ENCODE measurements at places on chromosomes 2 and 18.

DNA sequence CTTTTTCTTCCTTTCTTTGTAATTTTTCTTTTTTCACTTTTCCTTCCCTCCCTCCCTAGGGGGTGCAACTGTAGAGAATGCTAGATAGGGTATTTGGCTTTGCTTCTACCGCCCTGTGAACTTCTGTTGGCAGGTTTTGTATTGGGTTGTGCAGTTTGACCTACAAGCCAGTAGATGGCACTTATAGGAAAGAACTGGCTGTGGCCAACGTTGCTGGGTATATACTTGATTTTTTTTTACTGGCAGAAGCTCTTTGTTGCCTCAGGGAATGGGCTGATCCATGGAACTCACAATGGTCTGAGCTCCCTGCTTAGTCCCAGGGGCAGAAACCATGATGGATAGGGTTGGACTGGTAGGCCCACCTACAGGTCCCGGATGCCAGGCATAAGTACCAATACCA, 1019.5 kb upstream of the LRRTM1 start:
- DNase-seq, result no peak

DNA sequence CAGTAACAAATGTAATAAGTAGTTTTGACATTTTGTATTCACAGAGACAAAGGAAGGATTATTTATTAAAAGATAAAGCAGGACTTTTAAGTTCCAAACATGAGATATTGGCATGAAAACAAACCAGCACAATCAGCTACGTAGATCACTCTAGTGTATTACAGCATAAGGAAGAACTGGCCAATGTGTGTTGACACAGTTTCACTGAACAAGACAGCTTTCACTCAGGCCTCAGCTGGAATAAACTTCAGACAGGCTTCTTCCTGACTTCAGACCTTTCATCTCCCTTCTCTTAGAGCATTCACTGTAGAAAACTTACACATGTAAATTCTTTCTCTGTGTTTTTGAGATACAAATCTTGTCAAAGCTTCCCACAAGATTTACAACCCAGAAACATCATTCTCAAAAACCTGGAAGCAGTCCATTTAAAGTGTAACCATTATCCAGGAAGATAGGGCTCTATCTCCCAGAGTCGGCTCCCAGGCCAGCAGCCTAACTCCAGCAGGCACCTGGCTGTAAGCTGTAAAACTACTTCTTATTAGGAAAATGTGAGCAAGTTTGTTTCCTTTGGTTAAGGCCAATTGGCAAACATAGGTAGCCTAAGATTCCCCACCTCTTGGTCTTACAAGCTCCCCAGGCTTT, 768.3 kb upstream of the CDH7 start:
- no peak for DNase-seq

GRCh38 chr2:8285081-8285480, 396.8 kb upstream of the ID2 start:
- DNase-seq, result no peak

- DNase-seq, result no peak
These were observed 79.6 kb upstream of the LAPTM4A start for GRCh38 chr2:20130821-20131645.

DNA sequence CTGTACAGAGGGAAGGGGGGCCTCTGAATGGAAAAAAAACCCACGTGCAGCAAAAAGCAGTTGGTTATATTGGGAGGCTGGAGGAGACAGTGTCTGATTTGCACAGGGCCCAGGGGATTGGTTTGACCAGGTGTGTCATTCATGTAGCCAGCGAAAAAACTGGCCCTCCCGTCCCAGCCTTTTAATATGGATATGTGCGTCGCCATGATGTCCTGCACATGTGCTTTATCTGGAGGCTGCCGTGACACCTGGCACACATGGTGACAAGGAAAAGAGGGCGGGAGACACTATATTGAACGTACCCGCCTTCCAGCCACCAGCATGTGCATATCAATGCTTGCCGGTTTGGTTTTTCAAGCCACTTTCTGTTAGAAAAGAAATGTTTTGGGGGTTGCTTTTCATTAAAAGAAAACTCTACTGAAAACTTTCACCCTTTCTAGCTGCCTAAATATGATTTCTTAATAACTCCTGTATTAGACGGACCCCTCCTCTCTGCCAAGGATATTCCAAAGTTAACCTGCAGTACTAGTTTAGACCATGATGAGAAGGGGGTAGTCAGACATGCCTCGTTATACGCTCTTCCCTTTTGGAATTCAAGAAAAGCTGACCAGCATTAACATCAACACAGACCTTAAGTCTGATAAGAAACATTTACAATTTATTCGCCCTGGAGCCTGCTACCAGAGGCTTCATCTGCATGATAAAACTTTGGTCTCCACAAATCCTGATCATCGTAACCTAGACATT, 16.2 kb downstream of the SLC25A52 start:
- DNase-seq, result no peak

- no peak for DNase-seq
These were observed 112.9 kb downstream of the AFF3 start for GRCh38 chr2:100029460-100029859.

GRCh38 chr2:24702800-24703199, 90.4 kb downstream of the PTRHD1 start:
- no peak for DNase-seq

- DNase-seq, result no peak
These were observed 47.7 kb upstream of the TMEM247 start for GRCh38 chr2:46431481-46432235.

GRCh38 chr2:239383759-239384156, 17.1 kb downstream of the HDAC4 start:
- DNase-seq, result no peak

GRCh38 chr18:57959278-57959677, 84.7 kb upstream of the NEDD4L start:
- DNase-seq, result no peak

- no peak for DNase-seq
These were observed 1.3 kb downstream of the FOXI3 start for GRCh38 chr2:88450925-88451810.

DNA sequence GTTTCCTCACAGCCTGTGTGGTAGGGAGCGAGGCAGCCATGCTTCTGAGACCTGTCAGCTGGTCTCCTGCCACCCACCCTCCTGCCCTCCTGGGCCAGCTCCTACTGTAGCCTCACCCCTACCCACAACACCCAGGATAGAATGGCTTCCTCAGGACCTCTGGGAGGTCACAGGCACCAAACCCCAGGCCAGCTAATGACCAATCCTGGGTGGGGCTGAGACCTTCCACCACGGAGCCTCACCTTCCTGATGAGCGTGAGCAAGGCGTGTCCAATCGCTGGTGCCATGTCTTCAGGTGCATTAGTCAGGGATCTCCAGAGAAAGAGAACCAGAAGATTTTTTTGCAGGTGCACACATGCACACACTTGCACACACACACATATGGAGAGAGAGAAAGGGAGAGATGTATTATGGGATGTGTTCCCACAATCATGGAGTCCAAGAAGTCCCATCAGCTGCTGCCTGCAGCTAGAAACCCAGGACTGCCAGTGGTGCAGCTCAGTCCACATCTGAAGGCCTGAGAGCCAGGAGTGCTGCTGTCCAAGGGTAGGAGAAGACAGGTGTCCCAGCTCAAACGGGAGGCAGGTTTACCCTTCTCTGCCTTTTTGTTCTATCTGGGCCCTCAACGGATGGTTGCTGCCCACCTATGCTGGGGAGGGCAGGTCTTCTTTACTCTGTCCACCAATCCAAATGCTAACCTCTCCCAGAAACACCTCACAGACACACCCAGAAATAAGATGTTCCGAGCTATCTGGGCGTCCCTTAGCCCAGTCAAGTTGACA, 70.4 kb upstream of the HDAC4 start:
- DNase-seq, result no peak

DNA sequence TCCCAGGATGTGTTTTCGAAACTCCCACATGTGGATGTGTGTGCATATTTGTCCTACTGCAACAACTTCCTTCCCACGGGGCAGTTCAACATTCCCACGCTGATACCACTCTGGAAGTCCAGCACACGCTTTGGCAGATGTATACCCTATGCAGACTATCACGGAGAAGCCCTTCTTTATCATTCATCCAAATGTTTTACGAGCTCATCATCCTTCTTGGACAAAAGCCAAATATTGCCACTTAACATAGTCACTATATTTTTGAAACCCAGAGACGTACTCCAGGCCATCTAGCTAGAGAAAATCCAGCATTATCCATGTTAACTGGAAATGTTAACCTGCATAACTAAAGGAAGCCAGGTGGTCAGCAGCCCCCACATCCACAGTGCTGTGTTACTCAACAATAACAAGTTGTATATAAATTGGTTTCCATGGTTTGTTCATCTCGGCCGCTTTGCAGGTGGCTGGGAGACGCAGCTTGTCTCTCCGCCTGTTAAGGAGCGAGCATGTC, 131.5 kb downstream of the ZNF532 start:
- no peak for DNase-seq

DNA sequence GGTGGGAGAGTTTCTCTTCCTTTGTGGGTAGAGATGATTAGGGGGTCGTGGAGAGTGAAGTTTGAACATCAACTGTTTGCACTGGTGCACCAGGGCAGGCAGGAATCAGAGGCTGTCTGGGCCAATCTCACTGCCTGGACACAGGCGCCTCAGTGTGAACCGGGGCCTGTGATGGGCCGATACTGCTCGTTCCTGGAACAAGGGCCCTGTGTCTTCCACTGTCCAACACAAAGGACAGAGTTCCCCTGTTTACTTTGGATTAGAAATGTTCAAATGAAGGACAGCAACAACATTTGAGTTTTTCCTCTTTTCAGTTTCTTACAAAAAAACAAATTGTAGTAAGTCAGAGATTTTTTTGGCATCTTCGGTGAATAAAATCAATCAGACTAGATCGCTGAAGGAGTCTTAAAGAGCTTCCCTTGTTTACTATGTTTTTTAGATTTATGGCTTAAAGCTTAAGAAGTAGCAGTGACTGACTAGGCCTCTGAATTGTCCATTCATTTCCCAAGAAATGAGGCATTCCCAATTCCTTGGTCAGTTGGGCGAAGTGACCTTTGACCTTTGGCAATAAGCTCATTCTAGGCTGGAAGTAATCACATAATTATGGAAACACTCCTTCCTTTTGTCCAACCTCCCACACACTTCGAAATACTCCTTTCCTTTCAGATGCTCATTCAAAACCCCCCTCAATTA, 11.6 kb upstream of the TGFA start:
- no peak for DNase-seq

GRCh38 chr18:42310956-42311355, 355.9 kb downstream of the PIK3C3 start:
- DNase-seq, result no peak

DNA sequence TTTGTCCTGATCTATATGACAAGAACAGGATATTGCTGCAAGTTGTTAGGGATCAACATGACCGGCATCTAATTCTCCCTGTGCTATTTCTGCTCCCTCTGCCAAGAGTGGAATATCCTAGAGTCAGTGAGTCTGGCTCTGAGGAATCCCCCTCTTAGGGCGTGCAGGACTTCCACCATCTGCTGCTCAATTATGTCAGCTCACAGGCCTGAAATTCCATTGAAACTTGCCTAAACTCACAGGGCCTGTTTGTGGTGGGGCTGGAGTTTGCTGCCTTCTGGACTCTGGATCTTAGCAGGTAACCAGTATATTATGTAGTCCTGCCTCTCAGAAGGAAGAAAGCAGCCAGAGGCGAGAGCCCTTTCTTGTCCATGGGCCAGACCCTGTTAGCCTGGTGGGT, 323.0 kb downstream of the TSN start:
- DNase-seq, result no peak

DNA sequence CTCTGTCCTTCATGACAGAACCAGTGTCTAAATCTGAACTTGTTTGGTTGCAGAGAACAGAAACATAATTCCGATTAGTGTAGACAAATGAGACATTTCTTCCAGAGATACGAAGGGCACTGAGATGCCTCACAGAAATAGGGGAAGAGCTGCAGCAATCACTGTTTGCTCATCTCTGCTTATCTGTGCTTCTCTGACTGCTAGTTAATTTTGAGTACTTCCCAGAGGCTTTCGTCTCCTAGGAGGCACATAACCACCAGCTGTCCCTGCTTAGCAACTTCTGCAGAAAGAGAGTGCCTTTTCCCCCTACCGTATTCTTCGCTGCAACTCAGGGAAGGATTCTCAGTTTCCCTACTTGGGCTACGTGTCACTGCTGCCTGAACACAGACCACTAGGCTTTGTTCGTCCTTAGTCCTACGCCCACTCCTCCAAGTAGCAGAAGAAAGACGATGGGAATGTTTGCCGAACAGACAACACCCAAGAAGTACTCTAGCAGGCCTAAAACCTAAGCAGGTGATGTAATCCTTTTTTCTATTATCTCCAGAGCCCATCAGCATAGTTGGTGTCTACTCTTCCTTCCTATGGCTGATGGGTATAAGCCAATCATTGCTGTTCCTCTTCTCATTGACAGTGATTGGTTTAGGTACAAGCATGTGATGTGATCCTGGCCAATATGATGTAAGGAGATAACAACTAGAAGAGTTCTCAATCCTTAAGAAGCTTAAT, 63.6 kb downstream of the TNP1 start:
- no peak for DNase-seq

Data from activated naive CD8-positive, alpha-beta T cell treated with anti-CD3 and anti-CD28 coated beads, Interleukin-2, amount 50 U/mL, for 24 hours (primary cell).